ENCODE measurements at places on chromosomes 1 and 21.

- no peak for DNase-seq
Measured at GRCh38 chr1:245270972-245271371, 116.2 kb downstream of the KIF26B start.

GRCh38 chr21:45252448-45252925, 35.2 kb downstream of the POFUT2 start:
- DNase-seq = no peak

GRCh38 chr1:183022202-183023145, 746 bp upstream of the LAMC1 start:
- DNase-seq = peak; percentile 87

- no peak for DNase-seq
Measured at GRCh38 chr1:235781807-235782206, 84.9 kb downstream of the LYST start.

- peak; percentile 62 for DNase-seq
Measured at GRCh38 chr1:39901464-39901713, 328 bp downstream of the MYCL start.

DNA sequence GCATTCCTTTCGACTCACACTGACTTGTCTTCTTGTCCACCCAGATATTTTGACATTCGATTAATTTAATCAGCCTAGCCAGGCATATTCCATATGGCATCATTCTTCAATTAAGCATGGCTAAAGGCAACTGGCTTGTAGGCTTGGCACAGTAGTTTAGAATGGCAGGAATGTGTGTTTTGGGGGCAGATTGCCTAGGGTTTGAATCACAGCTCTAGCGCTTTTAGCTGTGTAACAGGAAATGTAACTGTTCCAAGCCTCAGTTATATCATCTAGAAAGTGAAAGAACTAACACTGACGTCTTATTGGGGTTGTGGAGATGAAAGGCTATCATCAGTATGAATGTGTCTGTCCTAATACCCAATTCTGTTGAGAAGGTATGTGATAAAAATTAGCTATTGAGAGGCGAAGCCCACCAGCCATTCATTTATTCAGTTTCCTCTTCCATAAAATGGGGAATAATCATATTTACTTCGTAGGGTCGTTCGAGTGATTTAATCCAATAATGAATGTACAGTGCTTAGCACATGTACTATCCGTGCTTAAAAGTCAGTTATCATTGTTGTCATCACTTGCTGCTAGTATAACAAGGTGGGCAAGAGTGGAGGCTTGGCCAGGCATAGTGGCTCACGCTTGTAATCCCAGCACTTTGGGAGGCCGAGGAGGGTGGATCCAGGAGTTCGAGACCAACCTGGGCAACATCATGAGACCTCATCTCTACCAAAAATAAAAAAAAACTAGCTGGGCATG, 41.6 kb upstream of the GRHL3 start:
- DNase-seq = no peak

DNA sequence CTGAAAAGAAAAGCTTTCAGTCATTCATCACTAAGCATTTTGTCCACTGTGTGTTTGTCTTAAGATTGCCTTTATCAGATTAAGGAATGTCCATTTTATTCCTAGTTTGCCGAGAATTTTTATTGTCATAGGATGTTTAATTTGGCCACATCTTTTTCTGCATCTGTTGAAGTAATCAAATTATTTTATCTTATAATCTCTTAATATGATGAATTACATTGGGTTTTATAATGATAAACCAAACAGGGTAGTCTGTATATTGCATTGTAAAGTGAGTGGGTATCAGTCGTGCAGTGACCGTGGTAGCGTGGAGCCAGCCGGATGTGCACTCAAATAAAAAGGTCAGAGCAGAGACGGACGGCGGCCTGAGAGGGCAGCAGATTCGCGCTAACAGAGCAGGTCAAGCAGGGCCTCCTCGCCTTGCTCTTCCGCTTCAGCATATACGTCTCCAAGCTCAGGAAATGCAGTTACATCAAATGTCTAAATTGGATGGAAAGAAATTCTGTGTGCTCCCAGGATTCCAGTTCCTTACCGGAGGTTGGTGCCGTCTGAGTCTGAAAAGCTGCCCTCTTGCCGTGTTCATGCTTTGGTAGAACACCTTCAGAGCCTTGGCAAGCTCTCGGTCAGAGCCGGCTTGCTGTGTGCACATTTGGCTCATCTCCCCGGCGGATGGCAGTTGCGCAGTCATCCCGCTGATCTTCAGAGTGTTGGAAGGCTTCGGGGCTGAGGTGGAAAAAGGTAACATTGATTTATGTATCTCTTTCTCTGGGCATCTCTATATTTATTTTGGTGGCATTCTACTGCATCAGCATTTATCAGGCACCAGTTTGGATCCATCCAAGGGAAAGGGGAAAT, 51.5 kb downstream of the SCCPDH start:
- no peak for DNase-seq

DNA sequence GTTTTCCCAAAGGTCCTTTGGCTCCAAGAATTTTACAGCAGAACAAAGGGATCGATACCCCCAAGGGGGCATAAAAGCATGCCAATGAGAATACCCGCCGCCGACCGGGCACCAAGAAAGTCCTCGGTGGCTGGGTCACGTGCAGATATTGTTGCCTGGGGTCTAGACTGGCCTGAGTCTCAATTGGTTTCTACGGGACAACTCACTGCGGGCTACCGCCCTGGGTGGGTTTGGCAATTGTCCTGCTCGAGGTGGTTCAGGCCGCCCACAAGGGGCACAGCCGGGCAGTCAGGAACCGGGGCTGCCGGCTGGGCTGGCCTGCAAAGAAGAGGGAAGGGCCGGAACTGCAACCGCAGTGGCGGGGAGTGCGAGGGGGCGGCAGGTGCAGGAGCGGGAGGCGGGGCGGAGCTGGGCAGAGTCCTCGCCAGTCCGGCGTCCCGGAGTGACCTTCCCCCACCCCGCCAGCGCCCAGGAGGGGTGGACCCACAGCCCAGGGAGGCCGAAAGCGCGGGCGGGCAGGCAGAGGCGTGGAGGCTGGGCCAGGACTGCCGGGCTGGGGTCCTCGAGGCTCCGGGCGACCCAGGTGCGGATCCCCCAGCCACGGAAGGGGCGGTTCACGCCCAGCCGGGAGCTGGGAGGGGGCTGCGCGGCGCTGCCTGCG, 926 bp upstream of the ATP1B1 start:
- peak; percentile 84 for DNase-seq

- no peak for DNase-seq
Measured at GRCh38 chr1:109750241-109750882, 9.5 kb upstream of the GSTM3 start.

GRCh38 chr1:198929111-198929604, 290.3 kb downstream of the PTPRC start:
- no peak for DNase-seq

DNA sequence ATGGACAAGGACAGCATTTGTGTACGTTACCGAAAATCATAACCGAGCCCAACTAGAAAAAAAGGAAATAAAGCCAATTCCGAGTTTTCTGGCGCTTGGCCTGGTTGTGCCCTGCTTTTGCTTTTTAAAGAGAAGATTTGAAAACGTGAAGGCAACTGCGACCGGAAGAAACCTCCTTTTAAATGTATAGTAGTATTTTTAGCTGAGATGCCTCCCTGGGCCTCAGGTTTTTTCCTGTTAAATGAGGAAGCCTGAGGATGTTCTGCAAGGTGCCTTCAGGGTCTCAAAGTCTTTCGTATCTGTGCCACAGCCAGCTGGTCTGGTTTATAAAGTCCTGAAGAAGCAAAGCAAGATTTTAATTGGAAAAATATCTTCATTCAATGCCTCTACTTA, 371 bp upstream of the ODF2L start:
- DNase-seq = no peak

DNA sequence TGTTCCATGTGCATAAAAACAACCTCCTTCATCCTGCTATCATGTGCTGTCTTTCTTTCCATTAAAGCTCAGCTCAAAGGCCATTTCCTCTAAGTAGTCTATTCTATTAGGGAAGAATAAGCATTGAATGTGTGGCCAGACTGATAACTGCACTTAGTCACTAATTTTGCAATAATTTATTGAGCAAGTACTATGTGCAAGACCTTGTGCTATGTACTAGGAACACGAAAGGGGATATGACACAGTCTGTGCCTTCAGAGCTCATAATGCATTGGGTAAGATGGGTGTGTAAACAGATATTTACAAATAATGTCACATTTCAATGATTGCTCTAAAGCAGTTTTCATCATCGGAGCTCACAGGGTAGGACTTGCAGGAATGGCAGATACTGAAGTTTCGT, 54.2 kb downstream of the NMNAT2 start:
- DNase-seq = no peak

GRCh38 chr1:75632350-75632949, 21.5 kb upstream of the SLC44A5 start:
- DNase-seq = no peak

Data from Right ventricle myocardium superior (tissue), 1 donor.